Progenitor cell of endocrine pancreas (in vitro differentiated cells): ENCODE measurements at places on chromosomes 6 and 20.

GRCh38 chr20:57628047-57628961, 8.1 kb upstream of the ZBP1 start:
- DNase-seq = no peak

DNA sequence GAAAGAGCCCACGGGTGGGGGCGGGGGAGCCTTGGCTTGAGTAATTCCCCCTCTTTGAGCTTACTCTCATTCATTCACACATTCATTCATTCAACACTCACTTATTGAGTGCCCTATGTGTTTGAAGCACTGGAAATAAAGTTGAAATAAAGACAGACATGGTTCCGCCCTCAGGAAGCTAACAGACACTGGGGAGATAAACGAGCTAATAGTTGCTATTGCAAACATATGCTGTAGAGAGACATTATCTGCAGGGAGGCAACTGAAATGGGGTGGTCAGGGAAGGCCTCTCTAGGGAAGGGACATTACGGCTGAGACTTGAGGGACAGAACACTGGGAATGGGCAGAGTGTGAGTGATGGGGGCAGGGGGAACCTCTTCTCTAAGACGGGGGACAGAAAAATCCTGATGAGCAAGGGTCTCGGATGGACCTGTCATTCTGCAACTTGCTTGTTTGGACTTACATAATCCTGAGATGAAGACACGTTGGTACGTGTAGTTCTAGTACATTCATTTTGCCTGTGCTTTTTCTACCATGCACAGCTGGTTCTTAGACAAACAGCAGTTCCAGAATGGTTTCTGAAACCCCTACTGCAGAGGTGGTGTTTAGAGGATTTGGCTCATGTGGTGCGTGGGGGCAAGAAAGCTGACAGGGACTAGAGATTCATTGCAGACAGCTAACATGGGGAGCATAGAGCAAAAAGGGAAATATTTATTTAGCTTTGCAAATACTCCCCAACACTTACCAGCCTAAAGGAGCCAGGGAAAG, 71.1 kb upstream of the BLCAP start:
- no peak for DNase-seq

DNA sequence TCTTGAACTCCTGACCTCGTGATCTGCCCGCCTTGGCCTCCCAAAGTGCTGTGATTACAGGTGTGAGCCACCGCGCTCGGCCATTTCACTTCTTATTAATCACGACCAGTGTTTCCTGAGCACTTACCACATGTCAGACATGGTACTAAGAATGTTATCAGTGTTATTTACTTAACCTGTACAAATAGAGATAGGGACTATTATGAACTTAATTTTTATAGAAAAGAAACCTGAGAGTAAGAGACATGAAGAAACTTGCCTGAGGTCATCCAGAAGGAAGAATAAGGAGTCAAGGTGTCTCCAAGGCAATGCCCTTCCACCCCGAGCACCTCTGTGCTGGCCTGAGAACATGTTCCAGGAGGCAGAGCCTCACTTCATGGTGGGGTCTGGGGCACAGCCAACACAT, 29.3 kb upstream of the EZR start:
- DNase-seq = no peak

DNA sequence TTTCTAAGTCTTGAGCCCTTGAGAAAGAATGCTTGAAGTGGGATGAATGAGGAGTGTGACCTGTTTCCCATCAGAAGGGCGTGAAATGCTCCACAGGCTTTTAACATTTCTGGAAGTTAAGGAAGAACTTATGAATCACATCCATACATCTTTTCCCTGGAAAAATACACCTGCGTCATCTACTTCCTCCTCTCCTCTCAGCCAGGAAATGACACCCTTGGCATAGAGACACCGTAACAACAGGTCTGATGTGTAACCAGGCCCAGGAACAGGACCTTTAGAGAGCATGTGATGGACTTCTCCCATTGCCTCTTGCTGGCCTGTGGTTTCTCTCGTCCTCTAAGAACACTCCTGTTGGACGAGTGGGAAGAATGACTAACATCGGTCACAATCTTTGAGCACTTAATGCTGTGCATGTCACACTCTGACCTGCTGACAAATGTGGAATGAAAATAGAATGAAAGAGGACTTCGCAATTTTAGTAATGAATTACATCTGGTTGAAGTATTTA, 28.5 kb upstream of the CITED2 start:
- no peak for DNase-seq

- DNase-seq = no peak
These were observed 43.1 kb upstream of the BEND6 start for GRCh38 chr6:56911847-56912246.

DNA sequence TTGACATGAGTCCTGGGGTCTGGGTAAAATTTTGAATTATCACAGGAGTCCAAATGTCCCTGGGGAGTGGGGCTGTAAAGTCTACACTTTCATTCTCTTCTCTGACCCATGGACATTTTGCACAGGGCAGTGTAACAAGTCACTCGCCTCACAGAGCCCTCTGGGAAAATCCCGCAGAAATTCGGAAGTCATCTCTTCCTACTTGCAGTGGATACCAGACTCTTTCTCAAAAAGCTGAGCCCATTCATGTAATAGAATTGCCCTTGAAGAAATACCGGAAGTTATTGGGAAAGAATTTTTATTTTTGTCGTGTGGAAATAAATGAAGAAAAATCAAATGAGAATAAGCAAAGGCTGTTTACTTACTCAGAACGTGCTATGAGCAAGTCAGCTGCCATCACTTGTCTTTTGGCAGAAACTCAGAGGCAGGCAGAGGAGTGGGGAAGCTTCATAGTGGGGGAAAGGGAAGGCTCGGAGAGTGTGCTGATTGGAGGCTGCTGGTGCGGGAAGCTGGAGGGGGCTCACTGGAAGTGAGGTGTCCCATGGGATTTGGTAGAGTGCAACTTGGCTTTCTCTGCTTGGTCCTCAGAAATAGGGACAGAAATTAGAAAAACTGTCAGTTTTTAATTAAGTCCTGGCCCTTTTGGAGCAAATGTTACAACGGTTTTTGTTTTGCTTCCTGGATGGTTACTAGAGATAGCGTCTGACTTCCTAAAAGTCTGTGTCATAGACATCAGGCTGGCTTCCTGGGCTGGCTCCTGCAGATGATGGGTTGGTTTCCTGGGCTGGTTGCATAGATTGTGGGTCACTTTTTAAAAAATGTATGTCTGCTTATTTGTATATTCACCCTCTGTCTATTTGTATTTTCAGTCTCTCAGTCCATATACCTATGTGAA, 79.8 kb upstream of the EEF1E1 start:
- no peak for DNase-seq

GRCh38 chr20:2314759-2315439, 19.1 kb downstream of the TGM3 start:
- DNase-seq = no peak

GRCh38 chr6:4055420-4056041, 23.4 kb downstream of the FAM217A start:
- DNase-seq = no peak

- DNase-seq = no peak
These were observed 50.5 kb downstream of the SLC22A23 start for GRCh38 chr6:3406362-3406821.

DNA sequence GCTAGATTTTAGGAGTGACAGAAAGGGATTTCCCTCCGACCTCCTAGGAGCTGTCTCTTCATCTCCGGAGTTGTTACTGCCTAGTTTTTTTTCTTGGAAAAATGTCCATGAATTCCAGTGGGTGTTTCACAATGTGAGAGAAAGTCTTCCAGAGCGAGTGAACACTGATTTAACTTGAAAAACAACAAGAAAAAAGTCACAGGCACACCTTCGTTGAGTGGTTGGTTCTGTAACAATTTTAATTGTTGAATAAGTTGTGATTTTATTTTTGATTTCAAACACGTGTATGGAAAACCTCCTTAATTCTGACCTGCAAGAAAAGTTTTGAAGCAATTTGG, 2.9 kb downstream of the TFAP2C start:
- DNase-seq = no peak

DNA sequence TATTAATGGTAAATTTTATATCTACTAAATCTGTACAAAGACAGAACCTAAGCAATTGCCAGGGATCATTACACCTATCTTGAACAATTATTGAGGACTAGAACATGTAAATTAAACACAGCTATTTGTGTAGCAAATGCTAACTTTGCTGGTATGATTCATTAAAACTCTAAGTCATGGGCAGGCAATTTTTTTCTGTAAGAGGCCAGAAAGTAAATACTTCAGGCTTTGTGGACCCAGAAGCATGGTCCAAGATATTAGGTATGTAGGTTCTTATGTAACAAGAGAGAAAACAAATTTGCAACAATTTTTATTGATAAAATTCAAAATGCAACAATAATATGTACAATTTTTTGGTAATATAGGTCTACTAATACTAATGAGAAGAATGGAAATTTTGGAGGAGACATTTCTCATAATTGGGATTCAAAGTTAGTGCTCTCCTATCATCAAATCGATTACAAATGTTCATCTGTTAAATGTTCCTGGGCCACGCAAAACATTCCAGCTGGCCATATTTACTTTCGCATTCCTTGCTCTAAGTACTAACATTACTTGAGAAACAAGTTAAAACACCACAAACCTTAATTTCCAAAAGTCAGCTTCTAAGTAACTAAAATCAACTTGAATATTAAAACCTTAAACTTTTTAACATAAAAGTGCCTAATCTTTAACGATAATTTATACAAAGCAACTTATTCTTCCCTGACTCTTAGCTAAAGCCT, 4.3 kb downstream of the TMEM30A start:
- no peak for DNase-seq

DNA sequence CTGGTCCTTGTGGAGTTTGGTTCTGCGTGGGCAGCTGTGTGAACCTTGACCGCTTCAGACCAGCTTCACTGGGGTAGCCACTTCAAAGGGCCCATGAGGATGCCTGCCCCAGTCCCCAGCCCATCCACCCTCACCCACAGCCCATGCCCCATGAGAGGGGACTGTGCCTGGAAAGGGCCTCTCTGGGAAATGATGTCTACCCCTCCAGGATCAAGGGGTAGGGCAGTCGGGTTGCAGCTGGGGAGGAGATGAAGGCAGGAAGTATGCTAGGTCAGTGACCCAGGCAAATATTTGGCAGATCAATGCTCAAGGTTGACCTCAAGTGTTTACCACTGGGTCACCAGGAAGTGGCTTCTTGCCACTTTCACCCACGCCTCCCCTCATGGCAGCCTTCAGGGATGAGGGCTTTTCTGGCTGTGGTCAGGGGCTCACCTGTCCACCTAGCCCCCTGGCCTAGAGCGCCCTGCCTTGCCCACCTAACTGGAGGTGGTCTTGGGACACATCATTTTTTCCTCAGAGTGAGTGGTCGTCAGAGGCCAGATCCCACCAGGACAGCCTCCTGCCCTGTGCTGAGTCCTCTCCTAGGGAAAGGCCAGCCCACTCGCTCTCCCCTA, 109.5 kb downstream of the SNX5 start:
- DNase-seq = no peak

GRCh38 chr6:3297909-3298308, 39.2 kb downstream of the PSMG4 start:
- no peak for DNase-seq

- no peak for DNase-seq
These were observed 484.7 kb downstream of the TFAP2B start for GRCh38 chr6:51303338-51303737.

DNA sequence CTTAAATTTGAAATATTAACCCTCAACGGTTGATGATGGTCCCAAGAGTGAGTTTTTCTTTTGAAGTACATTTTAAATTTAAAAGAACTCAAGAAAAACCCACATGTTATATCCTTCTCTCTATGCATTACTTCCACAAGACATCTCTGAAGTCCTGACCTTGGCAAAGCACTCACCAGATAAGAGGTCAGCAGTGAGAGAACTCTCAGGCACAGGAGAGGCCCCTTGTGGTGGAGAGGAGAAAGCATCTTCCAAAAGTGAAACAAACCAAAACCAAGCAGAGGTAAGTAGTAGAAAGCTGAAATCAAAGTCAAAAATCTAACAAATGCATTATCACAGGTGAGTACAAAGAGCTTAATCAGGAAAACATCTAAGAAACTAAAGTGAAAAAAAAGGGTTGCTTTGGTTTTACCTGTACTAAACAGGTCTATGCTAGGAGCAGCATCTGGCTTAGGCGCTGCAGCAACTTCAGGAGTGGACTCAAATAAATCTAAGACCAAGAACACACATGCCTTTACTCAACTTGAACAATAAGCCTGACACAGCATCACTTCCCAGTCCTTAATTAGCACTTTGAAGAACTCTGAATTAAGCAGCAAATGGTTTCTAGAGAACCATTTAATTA, 80.5 kb downstream of the PRSS35 start:
- DNase-seq = no peak

DNA sequence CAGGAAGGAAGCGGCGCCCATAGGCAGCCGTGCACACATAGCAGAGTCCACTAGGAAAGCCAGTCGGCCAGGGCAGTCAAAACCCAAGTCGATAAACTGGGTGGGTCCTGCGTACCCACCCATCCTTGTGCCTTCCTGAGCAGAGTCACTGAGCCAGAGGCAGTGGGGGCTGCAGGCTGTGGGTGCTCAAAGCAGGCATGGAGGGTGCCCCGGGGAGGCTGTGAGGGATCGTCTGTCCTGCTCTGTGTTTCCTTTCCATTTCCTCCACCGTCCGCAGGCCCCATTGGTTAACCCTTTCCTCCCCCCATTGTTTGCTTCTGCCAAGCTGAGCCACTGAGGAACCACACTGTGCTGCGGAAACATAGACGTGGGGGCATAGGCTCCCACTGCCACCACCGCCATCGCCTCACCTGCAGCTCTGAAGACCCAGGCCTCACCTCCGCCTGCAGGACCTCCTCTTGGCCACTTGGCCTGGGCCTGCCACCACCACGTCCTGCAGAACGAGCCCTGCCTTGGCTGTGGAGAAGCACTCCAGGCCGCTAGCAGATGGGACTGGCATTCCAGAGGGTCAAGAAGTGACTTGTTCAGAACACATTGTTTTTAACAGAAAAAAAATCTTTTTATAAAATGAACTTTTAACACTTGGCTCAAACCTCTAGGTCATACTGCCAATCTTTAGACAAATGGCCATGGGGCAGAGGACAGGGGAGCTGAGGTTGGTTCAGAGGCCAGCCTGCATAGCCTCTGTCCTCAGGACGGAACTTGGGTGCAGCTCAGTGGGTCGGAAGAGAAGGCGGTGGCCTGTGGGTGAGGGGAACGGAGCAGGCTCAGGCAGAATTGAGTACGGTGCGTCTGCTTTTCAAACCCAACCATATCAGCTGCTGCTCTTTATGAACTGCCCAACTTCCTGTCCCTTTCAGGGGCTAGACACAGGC, 52.6 kb downstream of the TCP11 start:
- peak; percentile 6 for DNase-seq
